NCI-H2107 (cell line): ENCODE measurements at places on chromosomes 7 and 10.

GRCh38 chr10:72001033-72001395 lies 36.8 kb downstream of the CHST3 start:
- DNase-seq, result no peak

- no peak for DNase-seq
Observed at GRCh38 chr10:21860718-21861117, 142.8 kb downstream of the DNAJC1 start.

GRCh38 chr7:4612939-4613841 lies 68.9 kb upstream of the FOXK1 start:
- no peak for DNase-seq

DNA sequence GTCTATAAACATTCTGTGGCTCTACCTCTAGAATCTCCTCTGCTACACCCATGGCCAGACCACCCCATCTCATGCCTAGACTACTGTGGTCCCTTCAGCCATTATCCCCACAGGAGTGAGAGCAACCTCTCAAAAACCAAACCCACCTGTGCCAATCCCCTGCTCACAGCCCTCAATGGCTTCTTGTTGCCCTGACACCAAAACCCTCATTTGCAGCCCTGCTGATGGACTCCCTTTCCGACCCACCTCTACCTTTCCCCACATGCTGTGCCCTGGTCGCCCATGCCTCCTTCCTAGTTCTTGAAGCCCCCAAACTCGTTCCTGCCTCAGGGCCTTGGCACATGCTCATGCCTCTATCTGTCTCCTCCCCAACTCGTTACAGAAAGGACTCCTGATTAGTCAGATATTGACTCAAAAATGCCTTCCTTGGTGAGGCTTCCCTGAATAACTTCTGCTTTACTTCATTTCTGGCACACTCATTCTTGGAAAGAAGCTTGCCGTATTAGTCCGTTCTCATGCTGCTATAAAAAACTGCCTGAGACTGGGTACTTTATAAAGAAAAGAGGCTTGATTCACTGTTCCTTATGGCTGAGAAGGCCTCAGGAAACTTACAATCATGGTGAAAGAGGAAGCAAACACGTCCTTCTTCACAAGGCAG lies 104.2 kb downstream of the TEX36 start:
- DNase-seq, result no peak

- no peak for DNase-seq
Observed at GRCh38 chr7:81234896-81235295, 316.0 kb upstream of the SEMA3C start.

DNA sequence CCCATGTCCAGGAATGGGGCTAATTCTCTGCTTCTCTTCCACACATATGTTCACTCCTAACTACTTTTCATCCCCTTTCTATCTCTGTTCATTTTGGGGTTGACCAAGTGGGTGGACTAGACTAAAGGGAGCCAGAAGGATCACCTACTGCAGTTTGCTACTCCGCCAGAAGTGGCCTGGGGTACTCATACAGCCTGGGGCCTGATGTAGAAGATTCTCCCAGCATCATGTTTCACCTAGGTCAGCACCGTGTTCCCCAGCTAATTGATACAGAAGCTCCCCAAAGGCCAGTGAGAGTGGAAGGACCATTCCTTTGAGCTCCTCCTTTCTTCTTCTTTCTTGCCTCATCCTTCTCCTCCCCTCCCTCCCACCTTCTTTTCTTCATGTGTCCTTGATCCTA lies 19.6 kb upstream of the IFRD1 start:
- DNase-seq, result no peak

GRCh38 chr7:136533732-136534131 lies 334.7 kb upstream of the CHRM2 start:
- no peak for DNase-seq

GRCh38 chr7:82194016-82194643 lies 249.4 kb downstream of the CACNA2D1 start:
- no peak for DNase-seq

GRCh38 chr10:32338262-32338661 lies 8.7 kb downstream of the EPC1 start:
- DNase-seq, result no peak

DNA sequence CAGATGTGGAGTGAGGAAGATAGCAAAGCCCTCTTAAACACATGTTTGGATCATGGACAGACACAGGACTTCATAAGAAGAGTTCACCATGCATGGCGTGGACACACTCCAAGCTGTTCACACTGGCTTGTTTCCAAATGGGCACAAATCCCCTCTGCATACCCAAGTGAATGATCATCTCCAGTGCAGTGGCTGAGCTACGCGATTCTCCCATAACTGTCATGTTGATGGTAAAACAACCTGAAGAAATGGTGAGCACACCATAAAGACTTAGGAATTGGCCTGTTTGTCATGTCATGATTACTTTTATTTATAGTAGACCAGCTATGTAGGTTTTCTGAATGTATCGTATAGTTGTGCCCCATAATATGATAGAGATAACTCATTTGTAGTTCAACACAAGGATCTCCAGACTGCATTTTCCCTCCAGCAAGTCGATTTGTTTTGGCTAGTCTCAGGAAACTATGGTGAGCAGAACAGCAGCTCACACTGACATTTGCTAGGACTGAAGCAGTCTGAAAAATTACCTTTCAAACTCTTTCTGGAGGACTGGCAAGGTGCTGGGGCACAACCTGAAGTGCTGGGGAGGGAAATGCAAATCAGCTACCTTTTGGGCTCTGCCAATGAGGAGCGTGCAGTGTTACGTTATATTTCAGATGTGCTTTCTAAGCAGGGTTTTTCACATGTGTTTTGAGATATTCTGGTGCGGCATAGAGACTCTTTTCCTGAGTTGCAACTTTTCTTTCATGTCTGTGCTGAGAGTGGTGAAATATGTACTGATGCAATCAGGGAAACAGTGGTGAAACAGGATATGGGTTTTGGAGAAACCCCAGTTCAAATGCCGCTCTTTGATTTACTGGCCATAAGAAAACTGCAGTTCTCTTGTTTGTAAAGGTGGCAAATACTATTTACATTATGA lies 629.6 kb upstream of the DPP6 start:
- DNase-seq, result no peak

DNA sequence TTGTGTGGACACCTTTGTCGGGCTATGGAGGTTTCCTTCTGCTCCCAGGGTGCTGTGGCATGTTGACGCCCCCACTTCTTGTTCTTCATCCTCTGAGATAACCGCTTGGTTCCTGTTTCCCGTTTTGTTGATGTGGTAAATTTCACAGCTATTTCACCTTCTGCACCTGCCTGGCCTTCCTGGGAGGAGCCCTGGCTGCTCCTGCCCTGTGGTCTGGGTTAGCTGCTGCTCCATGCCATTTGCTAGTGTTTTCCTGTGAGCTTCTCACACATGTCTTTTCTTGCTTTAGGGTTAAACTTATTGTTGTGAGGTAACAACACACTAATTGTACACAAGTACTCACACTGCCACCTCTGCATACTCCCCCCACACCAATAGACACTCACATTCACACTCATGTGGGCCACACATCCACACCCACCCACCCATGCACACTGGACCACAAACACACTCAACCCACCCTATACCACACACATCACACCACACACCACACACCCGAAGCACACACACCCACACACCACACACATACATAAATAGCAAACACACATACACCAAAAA lies 46.5 kb upstream of the MSMB start:
- DNase-seq, result no peak

- DNase-seq, result no peak
Observed at GRCh38 chr10:18418541-18419215, 232.7 kb downstream of the NSUN6 start.

- no peak for DNase-seq
Observed at GRCh38 chr10:13161857-13162271, 506 bp downstream of the MCM10 start.

DNA sequence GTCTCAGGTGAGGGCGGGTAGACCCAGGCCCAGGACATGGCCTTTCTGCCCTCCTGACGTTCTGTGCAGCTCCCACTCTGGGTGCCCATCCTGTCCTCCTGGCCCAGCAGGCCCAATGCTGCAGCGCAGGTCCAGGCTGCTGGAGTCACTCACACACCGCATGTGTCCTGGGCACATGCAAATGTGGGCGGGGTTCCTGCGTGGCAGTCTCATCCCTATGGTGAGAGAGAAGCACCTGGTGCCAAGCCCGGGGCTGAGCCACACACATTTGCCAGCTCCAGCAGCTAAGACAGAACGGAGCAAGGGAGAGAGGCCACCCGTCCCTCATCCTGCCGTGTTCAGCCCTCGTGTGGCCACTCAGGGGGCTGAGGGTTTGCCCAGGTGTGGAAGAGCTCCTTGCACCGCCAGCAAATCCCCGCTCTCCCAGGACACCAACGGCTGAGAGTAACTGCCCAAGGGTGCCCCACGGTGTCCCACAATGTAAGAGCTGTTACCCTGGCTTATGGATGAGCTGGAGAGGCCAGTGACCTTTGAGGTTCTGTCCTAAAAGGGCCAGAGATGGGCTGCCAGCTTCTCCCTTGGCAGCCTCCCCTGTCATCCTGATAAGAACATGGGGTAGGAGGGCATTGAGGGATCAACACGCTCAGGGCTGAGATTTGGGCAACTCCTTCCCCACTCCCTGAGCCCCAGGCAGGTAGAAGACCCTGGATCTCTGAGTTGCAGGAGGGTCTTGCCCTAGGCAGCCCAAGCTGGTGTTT lies 4.4 kb downstream of the FUOM start:
- no peak for DNase-seq

DNA sequence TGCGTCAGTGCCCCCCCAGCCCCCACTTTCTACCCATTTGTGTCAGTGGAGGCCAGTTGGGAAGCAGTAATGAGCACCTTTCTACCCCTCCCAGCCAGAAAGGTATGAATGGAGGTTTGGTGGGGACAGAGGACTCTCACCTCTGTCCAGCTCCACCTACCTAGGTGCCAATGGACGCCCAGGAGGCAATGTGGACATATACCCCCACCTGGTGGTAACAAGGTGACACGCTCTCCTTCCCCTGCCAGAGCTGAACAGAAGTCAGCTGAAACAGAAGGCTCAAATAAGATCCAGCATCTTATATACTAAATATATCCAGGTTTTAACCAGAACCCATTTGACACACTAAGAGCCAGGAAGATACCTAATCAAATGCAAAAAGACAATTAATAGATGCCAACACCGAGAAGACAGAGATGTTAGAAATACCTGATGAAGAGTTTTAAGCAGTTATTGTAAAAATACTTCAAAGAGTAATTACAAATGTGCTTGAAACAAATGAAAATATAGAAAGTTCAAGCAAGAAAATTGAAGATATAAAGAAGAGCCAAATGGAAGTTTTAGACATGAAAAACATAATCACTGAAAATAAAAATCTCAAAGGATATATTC lies 18.4 kb upstream of the SORCS3 start:
- no peak for DNase-seq

DNA sequence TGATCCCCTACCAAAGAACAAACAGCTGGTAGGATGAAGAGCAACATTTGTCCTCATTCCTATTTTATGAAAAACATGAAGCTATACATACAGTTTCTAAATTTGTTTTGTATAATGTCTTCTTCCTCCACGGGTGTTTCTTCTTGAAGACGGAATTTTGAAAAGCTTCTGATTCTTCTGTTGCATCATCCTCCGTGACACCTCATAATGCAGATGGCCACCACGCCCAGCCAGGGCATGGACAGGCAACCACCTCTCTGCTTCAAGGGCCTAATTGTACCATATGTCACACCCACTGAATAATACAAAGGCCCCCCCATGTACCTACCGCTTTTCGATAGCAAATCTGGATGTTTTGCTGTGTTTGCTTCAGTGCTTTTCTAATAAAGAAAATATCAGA lies at the start of gene SUN3:
SUN3 (minus strand) TSS at position 170 of the 400 bp plus-strand sequence; CDS start at position 1, 169 bp downstream.
- DNase-seq, result no peak

- DNase-seq, result no peak
Observed at GRCh38 chr10:61541960-61542359, 88.8 kb upstream of the TMEM26 start.

DNA sequence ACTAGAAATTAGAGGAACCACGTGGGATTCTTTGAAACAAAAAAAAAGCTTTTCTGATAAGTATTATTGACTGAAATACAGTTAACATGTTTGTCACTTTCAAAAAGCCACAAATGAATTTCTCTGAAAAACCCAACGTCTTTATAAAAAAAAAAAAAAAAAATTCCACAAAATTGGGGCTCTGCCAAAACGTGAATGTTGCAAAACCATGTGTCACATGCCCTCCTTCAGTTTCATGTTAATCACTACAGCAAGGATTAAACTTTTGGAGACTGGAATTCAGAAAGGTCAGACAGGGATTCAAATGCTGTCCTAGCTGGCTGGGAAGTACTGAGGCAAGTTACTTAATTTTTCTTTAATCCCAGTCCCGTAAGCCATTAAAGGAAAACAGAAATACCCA lies 278.0 kb upstream of the KLF14 start:
- no peak for DNase-seq

DNA sequence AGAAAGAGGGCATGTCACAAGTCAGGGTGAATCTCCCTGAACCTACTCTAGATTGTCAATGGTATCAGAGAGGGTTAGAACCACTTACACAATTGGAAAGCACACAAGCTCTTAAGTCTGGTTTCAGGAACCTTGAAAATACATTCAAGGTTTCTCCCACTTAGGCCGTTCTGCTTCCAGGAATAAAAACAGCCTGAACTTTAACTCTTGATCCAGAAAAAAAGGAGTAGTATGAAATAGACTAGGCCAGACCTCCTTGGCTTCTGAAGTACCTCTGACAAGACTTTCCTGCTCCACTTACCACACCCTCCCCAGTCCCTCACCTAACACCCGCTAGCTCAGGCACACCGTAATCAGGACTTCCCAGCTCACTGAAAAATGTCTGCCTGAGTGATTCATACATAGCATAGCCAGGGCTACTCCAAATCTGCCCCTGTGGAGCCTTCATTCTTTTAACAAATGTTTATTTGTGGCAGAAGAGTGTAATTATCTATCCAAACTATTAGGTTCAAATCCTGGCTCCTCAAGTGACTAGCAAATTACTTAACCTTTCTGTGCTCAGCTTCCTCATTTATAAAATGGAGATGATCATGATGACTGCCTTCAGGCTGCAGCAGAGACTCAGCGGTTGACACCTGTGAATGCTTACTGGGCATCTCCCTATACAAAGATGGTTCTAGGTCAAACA lies 30.3 kb upstream of the IL6 start:
- DNase-seq, result no peak

- no peak for DNase-seq
Observed at GRCh38 chr7:55484241-55484640, 88.1 kb downstream of the VOPP1 start.
